ENCODE measurements at places on chromosomes 4 and X.

DNA sequence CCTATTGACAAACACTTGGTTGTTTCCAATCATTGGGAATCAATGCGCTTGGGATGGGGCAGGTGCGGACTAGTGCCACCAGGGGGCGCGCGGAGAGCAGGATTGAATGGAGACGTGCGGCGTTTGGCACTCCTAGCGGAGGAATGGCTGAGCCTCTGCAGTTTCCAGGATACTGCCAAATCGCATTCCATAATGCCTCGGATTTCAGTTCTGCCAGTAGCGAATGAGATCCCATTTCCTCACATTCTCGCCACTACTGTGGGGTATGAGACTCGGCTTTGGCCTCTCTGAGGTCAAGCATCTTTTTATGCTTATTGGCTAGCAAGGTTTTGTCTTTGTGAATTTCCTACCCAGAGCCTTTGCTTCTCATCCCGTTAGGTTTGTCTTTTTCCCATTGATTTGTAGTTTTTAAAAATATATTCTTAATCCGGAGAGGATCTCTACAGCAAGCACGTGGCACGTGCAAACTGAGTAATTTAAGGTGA, 28.7 kb downstream of the CLDN34 start:
- peak; percentile 79 for DNase-seq

DNA sequence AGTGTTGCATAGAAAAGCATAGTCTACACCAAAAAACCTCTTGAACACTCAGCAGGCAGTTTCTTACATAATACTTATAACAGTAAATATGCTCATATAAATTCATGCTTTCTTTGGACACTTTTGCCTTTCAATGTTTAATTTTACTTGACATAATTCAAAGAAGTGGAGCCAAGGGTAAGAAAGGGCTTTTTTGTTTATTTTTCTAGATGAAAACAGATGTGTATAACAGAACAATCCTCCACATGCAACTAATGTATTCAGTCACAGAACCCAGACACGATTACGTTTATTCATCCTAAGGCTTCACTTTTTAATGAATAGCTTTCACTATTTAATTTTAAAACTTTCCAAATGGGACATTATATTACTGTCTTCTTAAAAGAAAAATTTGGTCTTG, 58.0 kb upstream of the PTPN13 start:
- DNase-seq = no peak

- DNase-seq = no peak
Measured at GRCh38 chrX:152819732-152820131, 10.8 kb downstream of the CETN2 start.

- no peak for DNase-seq
Measured at GRCh38 chrX:67610282-67610681, 66.5 kb downstream of the AR start.

- DNase-seq = no peak
Measured at GRCh38 chrX:87846956-87847355, 329.4 kb downstream of the KLHL4 start.

DNA sequence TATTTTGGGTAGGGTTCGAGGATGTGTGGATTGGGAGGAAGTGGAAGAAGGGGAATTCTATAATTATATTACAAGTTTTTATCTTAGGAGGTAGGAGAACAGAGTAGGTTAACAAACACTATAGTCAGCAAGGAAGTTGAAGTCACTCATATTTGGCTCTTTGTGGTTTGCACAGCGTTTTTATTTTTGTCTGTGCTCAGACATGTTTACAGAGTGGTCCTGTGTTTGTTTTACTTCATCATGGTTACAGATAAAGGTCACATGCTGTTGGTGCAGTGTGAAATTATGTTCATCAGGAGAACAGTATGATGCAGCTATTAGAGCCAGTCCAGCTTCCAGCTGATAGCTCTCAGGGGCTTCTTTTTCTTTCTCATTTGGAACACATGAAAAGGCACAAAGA, 299.9 kb upstream of the SFRP2 start:
- no peak for DNase-seq

DNA sequence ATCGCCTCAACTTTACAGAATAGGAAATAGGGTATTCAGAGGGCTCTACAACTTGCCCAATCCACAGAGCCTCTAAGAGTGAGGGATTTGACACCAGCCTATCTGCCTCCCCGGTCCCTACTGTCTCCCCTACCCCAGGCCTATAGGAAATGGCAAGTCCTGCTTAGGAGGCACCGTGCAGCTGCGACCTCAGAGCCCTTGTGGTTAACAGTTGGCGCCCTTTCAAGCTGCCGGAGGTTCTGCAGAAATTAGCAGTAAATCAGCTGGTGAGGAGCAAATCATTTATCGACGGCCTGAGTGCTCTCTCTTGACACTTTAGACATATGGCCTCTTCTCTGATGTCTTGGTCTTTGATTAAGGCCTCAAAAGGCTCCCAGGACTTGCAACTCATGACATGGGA, 96.9 kb downstream of the CLNK start:
- peak; percentile 87 for DNase-seq

DNA sequence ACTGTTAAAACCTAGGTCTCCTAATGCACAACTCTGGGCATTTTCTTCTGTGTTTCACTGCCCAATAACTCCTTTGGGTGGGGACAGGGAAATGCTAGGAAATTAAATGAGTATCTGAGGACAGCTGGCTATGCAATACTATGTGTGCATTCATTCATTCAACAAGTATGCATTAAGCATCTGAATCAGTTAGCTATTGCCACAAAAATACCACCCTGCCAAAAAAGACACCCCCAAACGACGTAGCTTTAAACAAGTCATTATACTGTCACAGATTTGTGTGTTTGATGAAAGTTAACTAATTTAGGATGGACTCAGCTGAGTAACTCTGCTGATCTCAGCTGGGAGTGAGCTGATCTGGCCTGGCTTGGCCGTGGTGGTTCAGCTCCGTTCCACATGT, 29.8 kb upstream of the PTCHD1 start:
- DNase-seq = no peak

GRCh38 chrX:114766541-114766940, 182.7 kb downstream of the HTR2C start:
- DNase-seq = no peak

DNA sequence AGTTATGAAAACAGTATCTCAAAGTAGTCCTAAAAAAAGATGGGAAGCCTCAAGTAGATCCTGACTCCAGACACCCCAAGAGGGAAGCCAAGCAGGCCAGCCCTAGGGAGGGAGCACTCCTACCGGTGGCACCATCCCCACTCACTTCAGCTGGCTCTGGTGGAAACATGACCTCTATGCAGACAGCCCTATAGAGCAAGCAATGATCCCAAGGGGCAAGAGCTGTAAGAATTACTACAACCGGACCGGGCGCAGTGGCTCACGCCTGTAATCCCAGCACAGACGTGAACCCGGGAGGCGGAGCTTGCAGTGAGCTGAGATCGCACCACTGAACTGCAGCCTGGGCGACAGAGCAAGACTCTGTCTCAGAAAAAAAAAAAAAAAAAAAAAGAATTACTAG, 5.7 kb downstream of the LETM1 start:
- no peak for DNase-seq

- no peak for DNase-seq
Measured at GRCh38 chr4:96642490-96642889, 802.6 kb downstream of the PDHA2 start.

DNA sequence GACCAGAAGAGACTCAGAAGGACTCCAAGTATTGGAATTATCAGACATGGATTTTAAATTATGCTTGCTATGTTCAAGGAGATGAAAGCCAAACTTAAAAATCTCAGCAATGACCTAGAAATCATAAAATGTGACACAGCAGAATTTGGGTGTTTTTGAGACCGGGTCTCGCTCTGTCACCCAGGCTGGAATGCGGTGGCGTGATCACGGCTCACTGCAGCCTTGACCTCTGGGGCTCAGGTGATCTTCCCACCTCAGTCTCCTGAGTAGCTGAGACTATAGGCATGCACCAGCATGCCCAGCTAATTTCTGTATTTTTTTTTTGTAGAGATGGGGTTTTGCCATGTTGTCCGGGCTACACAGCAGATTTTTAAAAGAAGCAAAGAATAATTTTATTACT, 12.7 kb downstream of the TAB3 start:
- DNase-seq = no peak

GRCh38 chr4:42101446-42101975, 50.9 kb downstream of the BEND4 start:
- no peak for DNase-seq

- DNase-seq = no peak
Measured at GRCh38 chrX:135315864-135316263, 6.6 kb downstream of the ETDC start.

DNA sequence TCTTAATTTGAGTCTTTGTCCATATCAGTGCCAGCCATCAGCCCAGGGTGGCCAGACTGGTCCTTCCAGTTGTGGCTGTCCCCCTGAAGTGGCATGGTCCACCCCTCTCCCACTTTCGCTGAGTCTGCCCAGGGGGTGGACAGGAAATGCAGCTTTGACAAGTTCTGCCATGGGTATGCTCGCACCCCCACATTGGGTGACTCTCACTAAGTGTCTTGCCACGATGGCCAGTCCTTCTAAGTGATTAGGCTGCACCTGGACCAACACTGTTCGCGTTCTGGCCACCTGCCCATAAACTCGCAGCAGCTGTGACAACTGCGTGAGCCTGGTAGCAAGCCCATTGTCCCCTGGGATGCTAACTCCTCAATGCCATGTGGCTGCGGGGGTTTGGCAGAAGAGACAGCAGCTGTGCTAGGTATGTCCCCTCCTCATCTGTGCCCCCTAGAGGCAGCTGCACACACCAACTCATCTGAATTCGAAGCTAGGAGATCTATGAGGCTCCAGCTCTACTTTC, 10.0 kb upstream of the LNX1 start:
- peak; percentile 45 for DNase-seq

- no peak for DNase-seq
Measured at GRCh38 chrX:14798805-14799397, 74.0 kb downstream of the FANCB start.

GRCh38 chrX:138982365-138982764, 270.8 kb upstream of the FGF13 start:
- peak; percentile 51 for DNase-seq

DNA sequence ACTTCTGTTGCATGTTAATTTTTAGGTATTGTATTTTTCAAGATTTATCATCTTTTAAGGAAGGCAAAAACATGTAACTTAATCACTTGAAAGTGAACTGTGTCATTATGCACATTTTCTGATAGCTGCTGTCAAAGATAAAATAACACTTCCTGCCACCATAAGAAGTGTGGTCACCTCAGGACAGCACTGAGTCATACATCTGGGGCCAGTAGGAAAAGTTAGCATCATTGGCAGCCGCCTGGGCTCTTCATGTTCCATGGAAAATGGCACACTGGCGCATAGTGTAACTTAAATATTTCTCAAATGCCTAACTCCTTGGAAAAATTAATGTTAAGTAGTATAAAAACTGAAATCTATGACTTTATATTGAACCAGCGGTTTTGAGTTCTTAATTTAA, 24.2 kb downstream of the CNKSR2 start:
- peak; percentile 58 for DNase-seq

DNA sequence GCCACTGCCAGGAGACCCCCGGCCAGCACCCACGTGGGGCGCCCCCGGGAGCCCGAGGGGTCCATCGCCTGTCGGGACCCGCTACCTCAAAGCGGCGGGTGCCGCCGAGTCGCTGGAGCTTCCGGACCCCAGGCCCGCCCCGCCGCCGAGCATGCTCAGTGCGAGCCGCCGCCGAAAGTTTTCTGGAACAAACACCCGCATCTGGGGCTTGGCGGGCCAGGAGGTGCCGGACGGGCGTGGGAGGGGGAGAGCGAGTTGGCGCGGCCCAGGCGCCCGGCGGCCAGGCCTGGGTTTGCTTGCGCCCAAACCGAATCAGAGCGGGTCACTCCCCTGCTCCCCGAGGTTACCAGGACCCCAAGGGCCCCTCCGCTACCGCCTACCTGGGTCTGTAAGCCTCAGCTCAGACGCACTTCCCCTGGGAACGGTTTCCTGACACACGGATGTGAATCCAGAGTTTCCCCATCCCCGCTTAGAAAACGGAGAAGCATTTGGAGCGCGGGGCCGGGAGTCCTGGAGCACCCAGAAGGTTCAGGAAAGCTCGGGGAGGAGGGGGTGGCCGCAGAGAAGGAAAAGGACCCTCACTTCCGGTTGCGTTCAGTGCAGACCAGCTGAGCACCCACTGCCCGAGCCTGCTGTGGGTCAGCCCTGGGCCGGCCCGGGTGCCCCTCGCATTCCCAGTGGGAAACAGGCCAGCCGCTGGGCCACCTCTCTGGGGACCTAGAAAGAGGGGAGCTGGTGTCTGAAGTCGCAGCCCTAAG, at the start of gene EVC2:
Gene EVC2 (minus strand): TSS at position 111 of the 758 bp plus-strand sequence. CDS start 46 bp downstream, at position 65.
- peak; percentile 33 for DNase-seq

DNA sequence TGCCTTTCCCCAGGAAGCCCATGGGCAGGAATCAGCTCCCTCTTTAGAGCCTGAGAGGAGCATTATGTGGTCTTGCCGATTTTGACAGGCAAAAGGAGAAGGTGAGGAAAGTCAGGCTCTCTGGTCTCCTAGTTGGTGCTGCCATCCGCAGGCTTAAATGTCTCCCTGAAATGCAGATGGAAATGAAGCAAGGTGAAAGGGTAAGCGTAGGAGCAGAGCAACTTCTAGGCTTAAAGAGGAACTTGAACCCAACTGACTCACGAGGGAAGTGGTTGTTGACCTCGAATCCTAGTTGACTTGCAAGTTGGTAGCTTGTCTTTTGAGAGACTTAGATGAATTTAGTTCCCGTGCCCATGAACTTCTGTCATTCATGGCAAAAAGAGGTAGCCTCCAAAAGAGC, 205.9 kb downstream of the PTTG2 start:
- DNase-seq = peak; percentile 72

- peak; percentile 74 for DNase-seq
Measured at GRCh38 chrX:45070116-45071007, 130.3 kb downstream of the DIPK2B start.

GRCh38 chrX:11363069-11363594, 69.9 kb downstream of the AMELX start:
- no peak for DNase-seq

DNA sequence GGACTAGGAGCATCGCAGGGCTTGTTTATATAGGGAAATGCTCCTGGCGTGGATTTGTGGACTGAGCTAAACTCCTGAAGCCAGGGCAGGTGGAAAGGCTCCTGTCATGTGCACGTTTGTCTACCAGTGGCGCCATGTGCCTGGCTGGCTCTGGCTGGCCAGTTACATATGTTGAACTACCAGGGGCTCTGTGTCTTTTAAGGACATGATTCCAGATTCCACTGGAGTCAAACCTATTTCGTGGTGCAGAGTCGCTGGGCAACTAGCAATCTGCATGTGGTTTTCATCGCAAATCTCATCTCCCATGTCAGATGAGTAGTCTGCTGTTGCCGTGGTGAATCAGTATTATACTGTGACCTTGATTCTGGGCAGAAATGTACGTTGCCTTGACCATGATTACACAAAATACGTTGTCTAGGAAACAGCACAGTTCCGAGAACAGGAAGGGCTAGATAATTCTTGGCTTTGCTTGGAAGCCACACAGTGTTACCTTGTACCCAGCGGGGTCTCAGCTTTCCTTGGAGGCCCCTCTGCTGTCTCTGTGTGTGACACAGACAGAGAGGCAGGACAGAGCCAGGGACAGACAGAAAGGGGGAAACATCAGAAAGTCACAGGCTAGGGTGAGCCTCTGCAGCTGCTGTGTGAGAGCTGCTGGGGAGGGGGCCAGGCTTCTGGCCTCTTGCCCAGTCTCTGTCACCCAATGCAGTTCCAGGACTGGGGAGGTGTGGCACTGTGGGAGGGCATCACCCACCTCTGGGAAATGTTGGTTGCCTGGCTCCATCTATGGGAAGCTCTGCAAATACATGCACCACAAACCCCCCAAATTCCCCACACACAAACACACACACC, 19.2 kb downstream of the PNMA6E start:
- peak; percentile 78 for DNase-seq

Data from hematopoietic multipotent progenitor cell treated with erythropoietin and hydrocortisone succinate and interleukin-3 and kit ligand, for 4 days (in vitro differentiated cells).